ENCODE measurements at places on chromosomes 7 and 10.

- no peak for DNase-seq
Measured at GRCh38 chr7:150939466-150939865, 38.7 kb downstream of the KCNH2 start.

DNA sequence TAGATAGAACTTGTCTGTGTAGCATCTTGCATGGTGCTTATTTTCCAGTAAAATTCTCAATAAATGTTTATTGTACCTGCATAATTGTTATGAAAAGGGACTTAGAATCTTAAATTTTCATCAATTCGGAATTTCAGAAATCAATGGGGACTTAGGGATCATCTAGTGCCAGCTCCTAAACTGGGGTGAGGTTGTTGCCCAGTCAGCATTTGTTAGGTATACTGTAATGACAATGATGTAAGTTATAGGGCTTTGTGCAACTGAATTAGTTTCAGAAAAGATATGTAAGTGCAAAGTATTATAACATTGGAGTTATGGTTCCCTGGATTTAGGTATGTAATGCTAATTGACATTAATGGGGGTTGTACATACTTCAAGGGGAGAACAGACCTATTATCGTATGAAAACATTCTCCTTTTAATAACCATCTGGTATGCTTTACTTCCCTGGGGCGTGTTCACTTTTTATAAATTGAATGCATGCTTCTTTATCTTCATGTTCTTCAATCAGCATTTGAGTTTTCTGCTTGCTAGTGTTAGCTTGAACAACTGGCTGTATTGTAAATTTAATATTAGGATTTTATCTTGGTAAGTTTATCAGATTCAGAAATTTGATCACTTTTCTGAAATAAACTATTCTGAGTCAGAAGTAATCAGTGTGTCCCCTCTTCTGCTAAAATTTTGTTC, 270.3 kb downstream of the BBS9 start:
- no peak for DNase-seq

DNA sequence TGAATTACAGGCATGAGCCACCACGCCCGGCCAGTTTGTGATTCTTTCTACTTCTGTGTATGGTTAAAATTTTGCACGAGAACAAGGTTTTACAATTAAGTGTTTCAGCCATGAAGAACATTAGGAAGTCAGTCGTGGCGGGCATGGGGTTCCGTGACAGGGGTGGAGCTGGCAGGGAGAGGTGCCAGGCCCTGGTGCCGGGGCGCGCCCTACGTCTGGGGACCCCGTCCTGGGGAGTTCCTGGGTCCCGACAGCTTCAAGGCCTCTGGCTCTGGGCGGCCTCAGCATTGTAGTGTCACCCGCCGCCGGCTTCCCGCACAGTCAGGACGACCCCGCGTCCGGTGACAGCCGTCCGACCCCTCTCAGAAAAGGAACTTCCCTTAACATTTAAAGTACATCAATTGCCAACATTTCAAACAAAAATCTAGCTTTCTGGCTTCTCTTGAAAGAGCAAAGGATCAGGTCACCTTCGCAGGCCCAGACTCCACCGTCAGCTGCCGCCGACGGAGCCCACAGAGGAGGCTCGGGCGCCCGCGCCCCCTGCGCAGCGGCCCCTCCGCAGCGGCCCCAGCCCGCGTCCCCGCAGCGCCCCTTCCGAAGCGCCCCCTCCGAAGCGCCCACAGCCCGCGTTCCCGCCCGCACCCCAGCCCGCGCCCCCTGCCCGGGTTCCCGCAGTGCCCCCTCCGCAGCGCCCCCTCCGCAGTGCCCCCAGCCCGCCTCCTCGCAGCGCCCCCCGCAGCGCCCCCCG, 23.2 kb upstream of the MKI67 start:
- no peak for DNase-seq

GRCh38 chr10:78214955-78215354, 181.3 kb downstream of the RPS24 start:
- DNase-seq: no peak

GRCh38 chr7:87075671-87076404, 16.4 kb upstream of the ELAPOR2 start:
- no peak for DNase-seq

DNA sequence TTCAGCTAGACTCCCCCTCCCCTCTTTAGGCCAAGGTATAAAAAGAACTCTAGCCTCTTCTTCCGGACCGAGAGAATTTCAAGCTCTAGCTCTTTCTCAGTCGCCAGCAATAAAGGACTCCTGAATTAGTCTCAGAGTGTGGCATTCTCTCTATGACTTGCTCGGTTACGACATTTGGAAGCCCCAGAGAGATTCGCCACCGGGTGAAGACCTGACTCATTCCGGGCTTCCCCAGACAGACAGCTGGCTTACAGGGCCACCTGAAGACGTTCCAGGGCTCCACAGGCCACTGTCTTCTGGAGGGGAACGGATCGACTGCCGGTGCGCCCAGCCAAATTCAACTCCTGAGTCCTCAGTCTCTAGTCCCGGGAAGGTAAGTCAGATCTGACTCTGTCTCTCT, at the start of gene AKR1B15:
TSS of gene AKR1B15 (plus strand) at position 234 of the 400 bp plus-strand sequence. CDS start 15,510 bp downstream, outside the sequence.
- DNase-seq: no peak

GRCh38 chr7:94237417-94237816, 157.3 kb upstream of the COL1A2 start:
- no peak for DNase-seq

- DNase-seq: no peak
Measured at GRCh38 chr10:73892310-73893030, 18.1 kb upstream of the CAMK2G start.

- DNase-seq: no peak
Measured at GRCh38 chr7:149277871-149278270, 15.9 kb downstream of the ZNF783 start.

GRCh38 chr7:77393261-77393660, 22.9 kb downstream of the GSAP start:
- DNase-seq: no peak

- DNase-seq: no peak
Measured at GRCh38 chr7:84847038-84847437, 339.8 kb downstream of the SEMA3D start.

GRCh38 chr7:132300599-132301277, 275.5 kb downstream of the PLXNA4 start:
- DNase-seq: no peak

- DNase-seq: no peak
Measured at GRCh38 chr7:66330961-66331360, 125.8 kb downstream of the TPST1 start.

GRCh38 chr7:20791538-20792434, 5.1 kb upstream of the SP8 start:
- DNase-seq: no peak

- DNase-seq: no peak
Measured at GRCh38 chr10:102597131-102597991, 46.9 kb upstream of the TRIM8 start.

- DNase-seq: no peak
Measured at GRCh38 chr7:116710764-116711452, 38.9 kb downstream of the MET start.

DNA sequence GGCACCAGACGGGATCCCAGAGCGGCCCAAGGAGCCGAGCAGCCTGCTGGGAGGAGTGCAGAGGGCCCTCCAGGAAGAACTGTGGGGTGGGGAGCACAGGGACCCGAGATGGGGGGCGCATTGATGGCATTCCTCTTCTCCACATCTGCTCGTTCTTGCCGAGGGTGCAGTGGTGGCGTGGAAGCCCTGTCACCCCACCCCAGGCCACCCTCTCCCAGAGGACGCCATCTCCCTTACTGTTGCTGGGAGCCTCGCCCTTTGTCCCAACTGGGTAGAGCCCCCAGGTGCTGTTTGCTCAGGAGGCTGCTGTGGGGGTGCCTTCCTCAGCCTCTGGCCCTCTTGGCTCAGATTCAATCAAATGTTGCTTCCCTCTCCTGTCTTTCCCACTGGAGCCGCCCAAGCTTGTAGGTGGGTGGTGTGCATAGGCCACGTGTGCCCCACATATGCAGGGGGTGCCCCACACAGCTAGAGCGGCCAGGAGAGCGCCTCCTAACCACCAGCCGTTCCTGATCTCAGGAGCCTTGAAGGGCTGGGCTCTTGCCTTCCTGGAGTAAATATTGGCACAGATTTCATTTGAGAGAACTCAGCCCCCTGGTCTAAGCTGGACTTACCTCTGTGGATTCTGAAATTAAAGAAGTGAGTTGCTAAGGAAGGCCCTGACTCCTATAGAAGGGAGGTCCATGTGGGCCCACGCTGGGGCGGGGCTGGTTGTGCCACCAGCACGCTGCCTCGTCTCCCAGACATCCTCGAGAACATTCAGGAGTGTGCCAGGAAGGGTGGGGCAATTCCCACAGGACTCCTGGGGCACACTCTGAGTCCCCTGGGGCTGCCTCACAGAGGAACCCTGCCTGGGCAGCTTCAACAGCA, 39.2 kb downstream of the ZNF467 start:
- no peak for DNase-seq

DNA sequence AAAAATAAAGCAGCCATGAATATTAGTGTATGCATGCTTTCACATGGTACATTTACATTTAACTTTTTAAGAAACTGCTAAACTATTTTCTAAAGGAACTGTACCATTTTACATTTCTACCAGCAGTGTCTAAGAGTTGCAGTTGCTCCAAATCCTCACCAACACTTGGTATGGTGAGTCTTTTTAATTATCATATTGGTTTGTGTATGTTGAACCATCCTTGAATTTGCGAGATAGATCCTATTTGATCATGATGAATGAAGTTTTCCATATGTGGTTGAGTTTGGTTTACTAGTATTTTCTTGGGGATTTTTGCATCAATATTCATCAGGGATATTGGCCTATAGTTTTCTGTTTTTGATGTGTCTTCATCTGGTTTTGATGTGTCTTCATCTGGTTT, 1057.2 kb downstream of the LRMDA start:
- no peak for DNase-seq

- no peak for DNase-seq
Measured at GRCh38 chr7:108561047-108561619, 8.4 kb downstream of the THAP5 start.

- DNase-seq: no peak
Measured at GRCh38 chr7:33155811-33156210, 26.4 kb downstream of the BBS9 start.

DNA sequence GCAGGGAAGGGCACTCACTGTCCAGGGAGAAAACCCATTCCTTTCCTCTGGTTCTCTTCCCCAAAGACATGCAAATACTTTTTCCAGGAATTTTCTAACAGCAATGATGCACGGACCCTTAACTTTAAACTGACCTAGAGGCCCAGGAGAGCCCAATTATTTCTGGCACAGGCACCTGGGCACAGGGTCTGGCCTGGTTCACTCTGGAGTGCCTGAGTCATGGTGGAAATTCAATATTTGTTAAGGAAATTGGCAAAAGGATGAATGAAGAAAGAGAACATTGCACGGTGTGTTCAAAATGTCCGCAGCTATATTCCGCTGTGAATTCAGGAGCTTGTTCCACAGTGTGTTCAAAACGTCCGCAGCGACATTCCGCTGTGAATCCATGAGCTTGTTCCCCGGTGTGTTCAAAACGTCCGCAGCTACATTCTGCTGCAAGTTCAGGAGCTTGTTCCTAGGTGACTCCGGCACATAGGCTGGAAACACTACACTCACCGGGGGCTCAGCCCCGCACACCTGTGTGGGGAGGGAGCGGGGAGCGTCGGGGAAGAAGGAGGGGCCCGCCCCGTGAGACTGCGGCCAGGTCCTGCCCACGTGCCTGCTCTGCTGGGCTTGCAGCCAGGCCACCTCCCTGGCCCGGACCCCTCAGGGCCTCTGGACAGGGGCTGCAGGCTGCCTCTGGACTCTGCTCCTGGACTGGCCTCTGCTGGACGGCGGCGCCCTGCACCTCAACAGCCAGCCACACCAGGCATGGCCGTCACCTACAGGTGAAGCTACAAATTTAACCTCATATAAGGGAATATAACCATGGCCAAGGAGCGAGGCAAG, 72.0 kb upstream of the FAM20C start:
- no peak for DNase-seq

DNA sequence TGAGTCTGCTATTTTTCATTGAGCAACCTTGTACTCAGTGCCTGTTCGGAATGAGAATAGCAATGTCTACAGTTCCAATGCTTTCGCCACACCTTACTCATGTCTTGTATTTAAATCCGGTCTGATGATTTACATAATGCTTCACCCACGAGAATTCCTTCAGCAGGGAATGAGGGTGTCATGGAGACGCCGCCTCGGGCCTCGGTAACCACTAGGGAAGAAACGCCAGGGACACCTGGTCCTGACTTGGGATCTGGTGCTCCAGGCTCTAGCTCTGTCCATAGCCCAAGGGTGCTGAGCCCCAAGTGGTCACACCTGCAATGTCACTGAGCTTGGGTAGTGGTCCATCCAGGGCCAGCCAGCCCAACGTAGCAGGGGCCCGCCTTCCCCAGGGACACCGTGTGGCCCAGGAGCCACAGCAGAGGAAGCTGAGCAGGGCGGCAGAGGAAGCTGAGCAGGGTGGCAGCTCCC, 37.4 kb downstream of the PRKAG2 start:
- no peak for DNase-seq

- DNase-seq: peak; percentile 33
Measured at GRCh38 chr7:66905689-66906088, 15.3 kb upstream of the TMEM248 start.

DNA sequence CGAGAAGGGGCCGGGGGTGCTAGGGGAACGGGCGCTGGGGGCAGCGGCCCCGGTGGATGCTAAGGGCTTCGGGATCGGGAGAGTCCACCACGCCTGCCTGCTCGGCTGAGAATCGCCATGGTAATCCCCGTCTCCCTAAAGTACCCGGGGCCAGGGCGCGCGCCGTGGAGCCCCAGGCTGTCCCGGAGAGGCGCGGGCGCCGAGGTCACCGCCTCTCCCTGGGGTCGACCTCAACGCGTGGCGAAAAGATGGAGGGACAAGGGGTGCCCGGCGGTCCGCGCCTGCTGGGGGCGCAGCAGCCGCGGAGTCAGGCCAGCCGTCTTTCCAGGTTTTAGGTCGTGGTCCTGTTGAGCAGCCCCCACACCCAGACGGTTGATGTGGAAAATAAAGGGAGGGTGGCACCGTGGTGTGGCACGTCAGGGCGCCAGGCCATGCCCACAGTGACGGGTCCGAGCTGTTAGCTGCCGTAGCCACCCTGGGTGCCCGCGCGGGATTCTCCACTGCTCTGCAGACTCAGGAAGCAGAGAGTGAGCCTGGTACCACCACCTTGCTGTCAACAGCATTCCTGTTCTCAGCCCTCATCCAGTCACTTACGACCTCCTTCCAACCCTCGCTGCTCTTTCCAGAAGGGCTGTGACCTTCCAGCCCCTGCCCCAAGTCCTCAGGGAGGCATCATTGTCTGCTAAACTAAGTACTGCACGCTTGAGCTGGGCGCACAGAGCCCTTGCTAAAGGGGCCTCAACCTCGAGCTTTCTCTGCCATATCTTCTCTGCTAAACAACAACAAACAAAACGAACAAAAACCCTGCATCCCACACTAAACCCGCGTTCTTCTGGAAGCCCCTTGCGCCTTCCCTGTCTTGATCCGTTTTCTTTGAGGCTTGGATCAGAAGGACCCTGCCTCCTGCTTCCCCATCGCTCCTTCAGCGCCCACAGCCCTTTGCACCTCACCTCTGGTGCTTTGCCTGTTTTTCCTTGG, 666 bp downstream of the SMKR1 start:
- DNase-seq: no peak

GRCh38 chr7:104255616-104256015, 47.8 kb upstream of the ORC5 start:
- DNase-seq: no peak

- DNase-seq: no peak
Measured at GRCh38 chr7:100789055-100789454, 38.3 kb downstream of the EPHB4 start.

Measured in HEK293T (cell line).